ENCODE measurements at places on chromosomes 5 and 9.
A peak's percentile ranks its signal among the peaks of the same experiment; 100 is the strongest.

- no peak for DNase-seq
Observed at GRCh38 chr9:86354818-86355309, 654 bp upstream of the TUT7 start.

- no peak for DNase-seq
Observed at GRCh38 chr9:121445986-121446385, 53.7 kb downstream of the GGTA1 start.

DNA sequence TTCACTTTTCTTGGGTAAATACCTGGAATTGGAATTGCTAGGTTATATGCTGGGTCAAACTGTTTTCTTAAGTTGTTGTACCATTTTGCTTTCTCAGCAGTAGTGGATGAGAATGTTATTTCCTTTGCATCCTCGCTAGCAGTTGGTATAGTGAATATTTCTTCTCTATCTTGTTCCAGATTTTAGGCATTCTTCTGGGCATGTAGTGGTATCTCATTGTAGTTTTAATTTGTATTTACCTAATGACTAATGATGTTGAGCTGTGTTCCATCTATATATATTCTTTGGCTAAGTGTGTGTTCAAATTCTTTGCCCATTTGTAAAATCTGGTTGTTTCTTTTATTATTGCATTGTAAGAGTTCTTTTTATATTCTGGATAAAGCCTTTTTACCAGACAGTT is 333.3 kb downstream of the MAT2B start:
- no peak for DNase-seq

GRCh38 chr9:2228132-2228531 is 213.0 kb downstream of the SMARCA2 start:
- DNase-seq: no peak

GRCh38 chr5:57338068-57338867 is 144.3 kb downstream of the ACTBL2 start:
- peak; percentile 2 for DNase-seq

GRCh38 chr5:168820874-168821273 is 241.7 kb upstream of the PANK3 start:
- DNase-seq: no peak

DNA sequence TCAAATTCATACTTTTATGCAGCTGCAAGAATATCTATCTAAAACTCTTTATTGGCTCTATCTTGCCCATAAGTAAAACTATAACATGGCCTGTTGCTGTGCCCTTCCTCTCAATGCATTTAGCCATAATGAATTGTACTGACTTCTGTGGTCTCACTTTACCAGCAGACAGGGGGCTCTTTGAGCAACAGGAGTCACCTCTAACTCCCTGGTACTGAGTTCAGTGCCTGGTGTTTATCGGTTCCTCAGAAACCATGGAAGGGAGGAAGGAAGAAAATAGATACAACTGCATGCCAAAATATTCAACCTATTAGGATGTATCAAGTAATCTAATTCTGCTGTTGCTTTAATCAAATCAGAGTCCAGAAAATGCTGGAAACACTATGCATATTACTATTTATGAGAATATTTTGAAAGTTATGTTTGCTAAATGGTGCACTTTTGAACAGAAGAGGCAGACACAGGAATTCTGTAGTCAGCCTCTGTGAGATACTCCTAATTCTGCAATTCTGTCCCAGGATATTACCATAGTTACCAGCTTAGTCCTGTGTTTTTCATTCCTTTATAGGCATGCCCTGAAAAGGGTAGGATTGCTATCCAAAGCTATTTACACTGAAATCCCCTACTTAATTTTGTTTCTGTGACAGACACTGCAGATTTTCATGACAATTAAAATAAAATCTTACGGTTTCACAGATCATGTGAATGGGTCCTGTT is 89.8 kb downstream of the CD180 start:
- DNase-seq: no peak

DNA sequence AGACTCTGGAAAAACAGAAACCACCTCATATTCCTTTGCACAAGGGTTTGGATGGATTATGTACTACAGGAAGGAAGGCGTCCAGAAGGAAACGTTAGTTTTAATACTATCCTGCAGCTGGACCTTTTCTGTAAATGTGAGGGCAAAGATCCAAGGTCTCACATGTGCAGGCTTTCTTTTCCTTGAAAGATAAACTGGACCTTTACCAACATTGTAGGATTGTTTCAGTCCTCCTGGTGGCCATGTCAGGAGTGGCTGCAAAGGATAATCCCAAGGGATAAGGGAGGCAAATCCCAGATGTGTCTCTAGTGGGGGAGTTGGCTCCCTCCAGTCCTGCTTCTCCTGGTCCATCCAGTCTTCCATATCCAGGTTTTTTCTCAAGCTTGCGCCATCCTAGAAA is 397.5 kb downstream of the HTR1A start:
- DNase-seq: no peak

GRCh38 chr9:121956808-121957207 is 136.3 kb downstream of the TTLL11 start:
- DNase-seq: no peak

GRCh38 chr9:31745886-31746285 is 638.6 kb upstream of the ACO1 start:
- no peak for DNase-seq

DNA sequence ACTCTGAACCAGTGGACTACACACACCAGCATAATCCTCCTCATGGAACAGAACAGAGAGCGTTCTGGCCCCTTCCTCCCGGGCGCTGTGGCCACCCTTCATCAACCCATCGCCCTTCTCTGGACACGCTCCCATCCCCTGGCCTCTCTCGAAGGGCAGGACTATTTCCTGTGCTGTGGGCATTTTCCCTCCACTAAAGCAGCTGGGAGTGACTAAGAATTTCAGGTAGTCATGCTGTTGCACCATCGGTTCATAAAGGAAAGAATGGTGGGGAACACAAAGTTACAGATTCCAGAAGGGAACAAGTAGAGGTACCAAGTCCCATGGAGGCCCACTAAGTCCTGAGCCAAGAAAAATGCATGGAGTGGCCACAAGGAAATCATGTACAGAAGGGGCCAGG is 68.6 kb downstream of the EPB41L4B start:
- DNase-seq: no peak

GRCh38 chr5:76874088-76874581 is 24.3 kb downstream of the S100Z start:
- no peak for DNase-seq

GRCh38 chr9:85142968-85143367 is 473.4 kb downstream of the NTRK2 start:
- DNase-seq: peak; percentile 8

Measured in NCI-H526 treated with DMSO at 0.1 percent for 48 hours (cell line).